ENCODE measurements at places on chromosomes 7 and 10. TPM values are rescaled to one million over a fixed set of nuclear protein-coding genes. Genes with fewer than 3 reads are reported as not detected.

DNA sequence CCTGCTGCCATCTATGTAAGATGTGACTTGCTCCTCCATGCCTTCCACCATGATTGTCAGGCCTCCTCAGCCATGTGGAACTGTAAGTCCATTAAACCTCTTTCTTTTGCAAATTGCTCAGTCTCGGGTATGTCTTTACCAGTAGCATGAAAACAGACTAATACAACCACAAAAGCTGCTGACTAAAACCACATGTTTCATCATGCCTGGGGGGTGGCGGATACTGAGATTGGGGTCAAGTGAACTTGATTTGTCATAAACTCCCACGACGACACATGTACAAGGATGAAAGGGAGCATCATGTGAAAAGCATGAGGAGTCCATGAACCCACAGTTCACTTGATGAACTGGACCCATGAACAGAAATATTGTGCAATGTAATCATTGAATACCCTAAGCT lies 134.9 kb upstream of the ANK3 start:
- H3K27ac ChIP-seq: no peak overlapping the region
- H3K27me3 ChIP-seq: no peaks in the 10 kb centered on the region
- H3K4me1 ChIP-seq: peaks cover 24% of the 10 kb centered on the region
- no peak for DNase-seq
- peaks cover 11% of the 10 kb centered on the region for H3K36me3 ChIP-seq

PAPOLB gene
- total RNA-seq: not detected

HNRNPH3 gene
- 139 TPM for total RNA-seq

NKX6-2 gene
- total RNA-seq: not detected

All from activated T-cell treated with anti-CD3 and anti-CD28 coated beads, Interleukin-2, amount 50 U/mL, for 72 hours (primary cell).